ENCODE measurements at places on chromosomes 3 and 15. TPM values are rescaled to one million over a fixed set of nuclear protein-coding genes. Genes with fewer than 3 reads are reported as not detected.

The RBM15B gene
- total RNA-seq: 30.0 TPM

The ACOX2 gene
- total RNA-seq: 11.9 TPM

The C3orf49 gene
- not detected for total RNA-seq

The ACTR8 gene
- total RNA-seq: 43.3 TPM
